ENCODE measurements at places on chromosomes 2 and 18. TPM values are rescaled to one million over a fixed set of nuclear protein-coding genes. Genes with fewer than 3 reads are reported as not detected.

DNA sequence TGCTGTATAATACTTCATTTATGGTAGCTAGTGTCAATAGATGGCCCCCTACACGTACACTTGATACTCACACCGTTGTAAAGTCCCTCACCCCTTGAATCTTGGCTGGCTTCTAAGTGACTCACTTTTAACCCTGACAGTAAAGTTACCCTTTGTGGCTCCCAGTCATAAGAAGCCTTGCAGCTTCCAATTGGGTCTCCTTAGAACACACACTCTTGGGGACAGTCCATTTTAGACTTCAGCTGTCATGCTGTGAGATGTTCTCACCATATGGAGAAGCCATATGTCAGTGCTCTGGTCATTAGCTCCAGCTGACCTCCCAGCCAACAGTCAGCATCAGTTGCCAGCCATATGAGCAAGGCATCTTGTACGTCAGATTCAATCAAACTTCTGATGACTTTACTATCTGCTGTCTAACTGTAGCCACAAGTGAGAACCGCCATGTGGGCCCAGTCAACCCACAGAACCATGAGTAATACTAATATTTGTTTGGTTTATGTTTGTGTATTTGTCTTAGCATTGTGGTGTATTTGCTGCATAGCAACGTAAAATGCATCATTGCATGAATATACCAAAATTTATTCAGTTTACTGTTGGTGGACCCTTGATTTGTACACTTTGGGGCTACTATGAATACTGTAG is 68.3 kb downstream of the PTPN4 start:
- peak; percentile 23 for DNase-seq

The THOC1 gene
- total RNA-seq = 76.6 TPM

DNA sequence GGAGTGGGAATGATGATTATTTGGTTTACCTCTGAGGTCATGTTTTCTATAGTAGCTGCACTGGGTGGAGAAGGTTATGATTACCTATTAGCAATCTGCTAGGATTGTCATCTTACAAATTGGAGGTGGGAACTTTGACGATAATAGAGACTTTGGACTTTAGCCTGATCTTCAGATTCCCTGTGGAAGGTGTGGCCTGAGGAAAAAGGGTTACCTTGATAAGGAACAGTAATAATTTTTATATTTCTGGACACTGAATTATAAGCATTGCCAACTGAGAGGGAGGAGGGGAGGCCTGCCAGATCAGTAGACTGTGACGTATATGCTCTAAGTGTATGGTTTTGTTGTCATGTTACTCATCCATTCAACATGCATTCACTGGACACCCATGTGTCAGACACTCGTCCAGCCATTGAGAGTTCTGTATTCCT is 183.4 kb upstream of the FOSL2 start:
- DNase-seq = no peak

The LRRC30 gene
- not detected for total RNA-seq

The NMS gene
- not detected for total RNA-seq

DNA sequence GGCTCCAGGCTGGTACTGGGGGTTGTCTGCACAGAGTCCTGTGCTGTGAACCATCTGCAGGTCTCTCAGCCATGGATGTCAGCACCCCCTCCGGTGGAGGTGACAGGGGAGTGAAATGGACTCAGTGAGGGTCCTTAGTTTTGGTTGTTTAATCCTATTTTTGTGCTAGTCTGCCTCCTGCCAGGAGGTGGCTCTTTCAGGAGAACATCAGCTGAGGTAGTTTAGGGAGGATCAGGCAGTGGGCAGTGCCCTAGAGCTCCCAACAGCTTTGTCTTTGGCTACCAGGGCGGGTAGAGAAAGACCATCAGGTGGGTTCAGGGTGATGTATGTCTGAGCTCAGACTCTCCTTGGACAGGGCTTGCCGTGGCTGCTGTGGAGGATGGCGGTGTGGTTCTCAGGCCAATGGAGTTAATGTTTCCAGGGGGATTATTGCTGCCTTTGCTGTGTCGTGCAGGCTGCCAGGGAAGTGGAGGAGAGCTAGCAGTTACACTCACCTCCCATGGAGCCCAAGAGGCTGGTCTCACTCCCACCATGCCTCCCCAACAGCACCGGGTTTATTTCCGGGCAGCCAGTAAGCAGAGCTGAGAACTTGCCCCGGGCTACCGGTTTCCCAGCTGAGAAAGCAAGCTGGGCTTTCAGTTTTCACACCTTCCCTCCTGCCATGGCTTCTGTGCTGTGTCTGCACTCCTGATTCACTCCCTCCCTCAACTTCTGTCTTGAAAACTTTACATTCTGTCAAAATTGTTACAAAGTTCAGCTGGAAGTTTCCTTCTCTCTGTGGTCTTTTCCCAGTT is 563.4 kb downstream of the XIRP2 start:
- DNase-seq = no peak

The TMEM163 gene
- total RNA-seq = 0.12 TPM

The CFC1 gene
- not detected for total RNA-seq

DNA sequence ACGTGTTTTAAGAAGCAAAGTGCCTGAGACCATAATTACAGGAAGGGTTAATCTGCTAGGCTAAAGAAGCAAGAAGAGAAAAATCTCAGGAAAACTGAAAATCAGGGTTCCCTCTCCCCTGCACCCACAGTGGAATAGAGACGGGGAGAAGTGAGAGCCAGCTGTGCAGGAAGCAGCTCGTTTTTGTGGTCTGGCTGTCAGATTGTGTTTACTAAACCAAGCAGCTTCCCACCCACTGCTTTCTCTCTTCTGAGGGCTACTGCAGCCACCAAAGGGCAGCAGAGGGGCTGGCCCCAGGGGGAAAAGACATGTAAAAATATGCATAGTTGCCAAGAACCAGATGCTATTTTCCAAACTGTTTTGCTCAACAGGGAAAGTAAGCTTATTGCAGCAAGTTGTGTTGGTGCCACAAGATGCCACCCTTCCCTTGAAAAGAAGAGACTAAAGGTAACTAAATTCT is 72.6 kb upstream of the THUMPD2 start:
- no peak for DNase-seq

The ATP5F1A gene
- total RNA-seq = 378 TPM
